ENCODE measurements at places on chromosomes 11 and 22.

DNA sequence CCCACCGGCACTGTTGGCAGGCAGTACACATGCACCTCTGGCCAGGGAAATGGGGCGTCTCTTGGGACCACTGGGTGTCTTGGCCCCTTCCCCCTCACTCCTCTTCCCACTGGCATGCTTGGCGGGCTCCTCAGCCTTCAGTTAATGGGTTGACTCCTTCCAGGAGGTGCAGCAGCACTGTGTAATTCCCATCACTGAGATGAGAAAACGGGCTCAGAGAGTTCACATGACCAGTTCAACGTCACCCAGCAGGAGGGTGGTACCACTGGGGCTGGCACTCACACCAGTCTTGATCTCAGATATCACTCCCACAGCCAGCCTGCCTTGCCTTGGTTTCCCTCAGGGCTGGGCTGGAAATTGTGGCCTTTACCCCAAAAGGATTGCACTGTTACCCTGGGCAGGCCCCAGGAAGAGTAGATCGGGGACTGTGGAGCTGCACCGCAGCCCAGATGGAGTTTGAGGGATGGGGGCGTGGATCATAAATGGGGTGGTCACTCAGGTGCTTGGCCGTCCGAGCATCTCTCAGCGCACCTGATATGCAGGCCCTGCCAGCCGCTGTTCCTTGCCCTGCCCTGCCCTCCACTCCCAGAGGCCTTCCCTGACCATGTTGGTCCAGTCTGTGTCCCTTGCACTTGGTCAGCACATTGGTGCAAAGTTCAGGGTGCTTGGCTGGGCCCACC, 16.9 kb downstream of the CAPN5 start:
- peak overlapping the region; percentile 98 for H3K27ac ChIP-seq
- DNase-seq, result peak; percentile 7
- H3K4me3 ChIP-seq, result no peak overlapping the region

GRCh38 chr22:39946126-39946502, 14.1 kb upstream of the TMA7B start:
- H3K4me1 ChIP-seq, result peaks cover 90% of the 10 kb centered on the region
- peaks cover 62% of the 10 kb centered on the region for H3K36me3 ChIP-seq
- H3K27ac ChIP-seq, result no peak overlapping the region

DNA sequence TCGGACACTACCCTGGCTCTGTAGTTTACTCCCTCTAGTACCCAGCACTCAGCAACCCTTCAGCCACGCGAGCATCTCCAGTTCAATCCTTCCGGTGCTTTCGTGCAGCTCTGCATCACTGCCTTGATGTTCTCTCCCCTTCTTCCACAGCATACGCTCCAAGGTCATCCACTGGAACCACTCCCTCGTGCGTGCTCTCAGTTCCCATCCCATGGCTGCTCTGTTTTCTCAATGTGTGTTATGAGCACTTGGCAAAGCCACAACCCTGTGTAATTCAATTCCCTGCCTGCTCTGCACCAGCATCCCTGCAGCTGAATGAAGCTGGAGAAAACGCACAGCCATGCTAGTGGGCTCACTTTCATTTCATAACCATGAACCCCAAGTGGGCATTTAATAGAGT, 38.5 kb upstream of the NFRKB start:
- DNase-seq, result no peak
- no peak overlapping the region for H3K27ac ChIP-seq
- H3K4me3 ChIP-seq, result no peak overlapping the region
- H3K36me3 ChIP-seq, result peaks cover 17% of the 10 kb centered on the region

GRCh38 chr22:24687322-24687721, 84.3 kb downstream of the GGT1 start:
- no peak overlapping the region for H3K4me3 ChIP-seq
- no peak for DNase-seq

GRCh38 chr11:65356394-65356972, 1.9 kb downstream of the TIGD3 start:
- H3K36me3 ChIP-seq, result peaks cover 11% of the 10 kb centered on the region
- peaks cover 32% of the 10 kb centered on the region for H3K27me3 ChIP-seq
- DNase-seq, result no peak
- no peak overlapping the region for H3K27ac ChIP-seq
- H3K4me3 ChIP-seq, result peak overlapping the region; percentile 36
- H3K4me1 ChIP-seq, result peaks cover 15% of the 10 kb centered on the region

DNA sequence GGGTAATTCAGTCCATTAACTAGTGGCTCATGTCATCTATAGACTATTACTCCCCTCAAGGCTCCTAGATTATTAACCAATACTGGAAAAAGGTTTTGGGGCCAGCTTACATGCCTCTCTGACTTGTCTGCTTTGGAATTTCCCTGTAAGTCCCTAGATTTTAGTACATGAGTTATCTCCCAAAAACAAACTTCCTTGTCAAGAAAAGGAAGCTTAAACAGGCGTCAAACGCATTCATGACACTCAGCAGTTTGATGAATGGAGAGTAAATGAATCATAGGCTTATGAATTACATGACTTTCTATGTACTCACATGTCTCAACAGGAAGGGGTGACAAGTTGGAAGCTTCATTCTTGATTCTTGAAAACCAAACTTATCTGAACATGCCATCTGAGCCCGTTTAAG, 70.8 kb downstream of the BLID start:
- H3K27ac ChIP-seq, result no peak overlapping the region
- no peak for DNase-seq
- H3K27me3 ChIP-seq, result no peaks in the 10 kb centered on the region
- no peaks in the 10 kb centered on the region for H3K36me3 ChIP-seq
- H3K4me1 ChIP-seq, result no peaks in the 10 kb centered on the region

DNA sequence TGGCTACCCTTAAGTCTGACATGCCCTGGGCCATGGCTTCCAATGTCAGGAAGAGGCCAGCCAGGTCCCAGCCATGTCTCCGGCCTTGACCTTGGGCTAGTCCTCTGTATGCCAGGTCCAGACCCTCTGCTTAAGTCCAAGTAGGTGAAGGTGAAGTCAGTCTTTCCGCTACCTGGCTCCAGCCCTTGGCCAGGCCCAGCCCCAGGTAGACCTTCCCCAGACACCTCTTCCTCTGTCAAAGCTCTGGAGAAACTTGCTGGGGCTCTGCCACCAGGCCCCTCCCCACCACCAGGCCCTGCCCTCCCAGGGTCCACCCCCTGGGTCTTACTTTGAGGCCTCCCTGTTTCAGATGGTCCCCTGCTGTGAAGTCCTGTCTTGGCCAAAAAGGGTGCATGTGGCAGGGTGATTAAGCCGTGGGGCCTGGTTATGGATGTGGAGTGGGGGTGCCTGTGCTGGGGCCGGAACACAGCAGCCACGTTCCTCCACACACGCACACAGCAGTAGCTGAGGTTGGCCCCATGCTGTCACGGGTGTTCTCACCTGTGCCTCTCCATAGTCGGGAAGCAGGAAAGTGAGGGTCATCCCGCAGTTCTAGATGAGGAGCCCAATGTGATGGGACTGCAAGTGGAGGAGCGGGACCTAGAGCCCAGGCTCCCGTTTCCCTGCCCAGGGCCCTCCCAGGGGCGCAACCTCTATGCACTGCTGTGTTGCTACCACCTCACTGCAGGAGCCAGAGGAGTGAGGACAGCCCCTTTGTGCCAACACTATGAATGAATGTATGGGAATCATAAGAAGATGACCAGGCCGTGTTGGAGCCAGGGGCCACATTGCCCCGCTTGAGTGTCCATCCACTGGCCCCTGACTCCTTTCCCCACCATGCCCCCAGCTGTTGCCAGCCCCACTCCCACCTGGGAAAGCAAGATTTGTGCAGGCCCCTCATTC, 72.2 kb downstream of the LINC01488 start:
- no peak overlapping the region for H3K4me3 ChIP-seq
- no peak overlapping the region for H3K27ac ChIP-seq
- DNase-seq, result no peak
- peaks cover 29% of the 10 kb centered on the region for H3K27me3 ChIP-seq
- peaks cover 8% of the 10 kb centered on the region for H3K4me1 ChIP-seq

GRCh38 chr11:43278193-43278956, 33.4 kb upstream of the API5 start:
- H3K27me3 ChIP-seq, result peaks cover 5% of the 10 kb centered on the region
- H3K4me3 ChIP-seq, result no peak overlapping the region

DNA sequence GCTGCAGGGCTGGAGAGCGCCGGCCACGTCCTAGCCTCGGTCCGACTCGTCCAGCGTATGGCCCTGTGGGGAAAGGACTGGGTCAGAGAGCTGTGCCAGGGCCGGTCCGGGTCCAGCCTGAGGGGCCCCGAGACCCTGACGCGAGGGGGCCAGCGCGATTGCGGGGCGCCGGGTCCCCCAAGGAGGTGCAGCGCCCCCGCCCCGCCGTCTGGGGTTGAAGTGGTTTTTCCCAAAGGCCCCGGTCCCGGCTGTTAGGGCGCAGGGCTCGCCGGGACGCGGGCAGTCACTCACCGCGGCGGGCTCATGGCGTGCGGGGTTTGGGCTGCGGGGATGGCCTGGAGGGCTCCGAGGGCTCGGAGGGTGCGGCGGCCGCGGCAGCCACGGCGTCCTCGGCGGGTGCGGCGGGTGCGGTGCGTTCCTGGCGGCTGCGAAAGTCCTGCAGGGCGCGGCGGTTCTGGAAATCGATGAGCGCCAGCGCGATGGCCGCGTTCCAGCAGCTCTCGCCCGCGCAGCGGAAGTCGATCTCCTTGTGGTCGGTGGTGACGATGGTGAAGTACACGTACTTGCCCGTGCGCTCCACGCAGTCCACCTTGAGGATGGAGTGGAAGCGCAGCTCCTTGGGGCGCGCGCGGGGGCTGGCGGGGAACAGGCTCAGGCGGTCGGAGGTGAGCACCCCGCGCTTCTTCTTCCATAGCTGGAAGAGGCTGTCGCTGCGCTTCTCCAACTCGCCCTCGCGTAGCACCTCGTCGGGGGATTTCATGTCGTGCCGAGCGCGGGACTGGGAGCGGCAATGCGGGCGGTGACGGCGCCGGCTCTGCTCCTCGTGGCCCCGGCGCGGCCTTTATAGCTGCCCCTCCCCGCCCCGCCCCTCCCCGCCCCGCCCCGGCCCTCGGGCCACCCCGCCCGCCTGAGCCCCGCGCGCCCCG, at the start of gene PHLDA2:
TSS of gene PHLDA2 (minus strand) at position 816 of the 926 bp plus-strand sequence. CDS start at position 760, 56 bp downstream.
- peaks cover 80% of the 10 kb centered on the region for H3K27me3 ChIP-seq
- peak within 1 kb of the TSS; percentile 71 for H3K4me3 ChIP-seq
- H3K27ac ChIP-seq, result no peak within 1 kb of the TSS
- peaks cover 38% of the 10 kb centered on the region for H3K4me1 ChIP-seq
- H3K36me3 ChIP-seq, result no peaks in the 10 kb centered on the region

DNA sequence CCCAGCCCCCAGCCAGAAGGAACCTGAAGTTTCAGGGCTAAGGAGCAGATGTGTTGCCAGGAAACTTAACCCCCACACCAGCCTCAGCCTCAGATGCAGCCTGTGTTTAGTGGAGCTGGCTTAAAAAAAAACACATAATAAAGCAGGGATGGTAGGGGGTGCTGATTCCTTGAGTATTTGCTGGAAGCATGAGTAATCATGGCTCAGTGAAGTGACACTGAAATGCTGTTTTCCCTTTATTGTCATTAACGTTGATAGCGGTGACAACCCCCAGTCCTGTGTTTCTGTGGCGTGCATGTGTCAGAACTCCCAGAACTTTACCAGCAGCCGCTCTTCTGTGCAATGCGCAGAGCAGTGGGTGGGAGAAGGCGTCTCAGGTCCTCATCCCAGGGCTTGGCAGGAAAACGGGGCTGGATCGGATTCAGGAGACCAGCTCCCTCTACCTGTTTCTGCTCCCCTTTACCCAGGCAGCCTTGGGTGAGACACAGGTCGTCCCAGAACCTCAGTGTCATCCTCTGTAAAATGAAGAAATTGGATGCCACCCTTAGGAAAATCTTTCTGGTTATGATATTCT, 1282.1 kb downstream of the TBC1D22A start:
- no peak for DNase-seq
- H3K4me3 ChIP-seq, result no peak overlapping the region
- no peak overlapping the region for H3K27ac ChIP-seq
- H3K36me3 ChIP-seq, result no peaks in the 10 kb centered on the region

GRCh38 chr11:64915376-64915887, 1.6 kb downstream of the ATG2A start:
- peak overlapping the region; percentile 99 for H3K27ac ChIP-seq
- no peak for DNase-seq
- peak overlapping the region; percentile 91 for H3K4me3 ChIP-seq
- no peaks in the 10 kb centered on the region for H3K27me3 ChIP-seq
- peaks cover 17% of the 10 kb centered on the region for H3K36me3 ChIP-seq

GRCh38 chr22:42078469-42079318, 806 bp upstream of the SMDT1 start:
- H3K36me3 ChIP-seq, result peaks cover 25% of the 10 kb centered on the region
- peak overlapping the region; percentile 94 for H3K4me3 ChIP-seq
- H3K27me3 ChIP-seq, result no peaks in the 10 kb centered on the region
- peak overlapping the region; percentile 92 for H3K27ac ChIP-seq
- DNase-seq, result no peak
- peaks cover 44% of the 10 kb centered on the region for H3K4me1 ChIP-seq

GRCh38 chr22:50694099-50694605, 21.5 kb downstream of the SHANK3 start:
- peaks cover 18% of the 10 kb centered on the region for H3K27me3 ChIP-seq
- no peak overlapping the region for H3K4me3 ChIP-seq
- no peak overlapping the region for H3K27ac ChIP-seq
- peaks cover 3% of the 10 kb centered on the region for H3K4me1 ChIP-seq
- peak; percentile 20 for DNase-seq

- no peak for DNase-seq
- no peaks in the 10 kb centered on the region for H3K36me3 ChIP-seq
- H3K27me3 ChIP-seq, result peaks cover 61% of the 10 kb centered on the region
- H3K4me1 ChIP-seq, result peaks cover 20% of the 10 kb centered on the region
- no peak within 1 kb of the TSS for H3K27ac ChIP-seq
- H3K4me3 ChIP-seq, result no peak within 1 kb of the TSS
These were observed at the start of gene INSC for GRCh38 chr11:15114501-15115475. TSS of gene INSC (plus strand) at chr11:15114923. CDS start at chr11:15149175, 34,252 bp downstream.

DNA sequence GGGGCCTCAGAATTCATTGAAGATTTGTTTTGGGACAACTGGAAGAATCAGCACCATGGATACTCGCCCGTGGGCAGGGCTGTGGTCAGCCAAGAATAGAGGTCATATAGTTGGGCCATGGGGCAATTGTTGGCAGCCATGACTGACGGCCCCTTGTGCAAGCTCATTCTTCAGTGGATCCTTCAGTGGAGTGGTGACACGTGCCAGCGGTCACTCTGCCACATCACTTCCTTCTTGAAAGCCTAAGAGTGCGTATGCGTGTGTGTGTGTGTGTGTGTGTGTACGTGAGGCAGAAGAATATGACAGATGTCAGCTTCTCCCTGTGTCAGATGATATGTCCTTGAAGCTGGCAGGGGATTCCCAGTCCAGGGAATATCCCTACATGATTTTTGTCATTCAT, 1.8 kb upstream of the IL18BP start:
- peaks cover 27% of the 10 kb centered on the region for H3K36me3 ChIP-seq
- no peaks in the 10 kb centered on the region for H3K27me3 ChIP-seq
- no peak overlapping the region for H3K4me3 ChIP-seq
- H3K4me1 ChIP-seq, result peaks cover 27% of the 10 kb centered on the region
- DNase-seq, result no peak

DNA sequence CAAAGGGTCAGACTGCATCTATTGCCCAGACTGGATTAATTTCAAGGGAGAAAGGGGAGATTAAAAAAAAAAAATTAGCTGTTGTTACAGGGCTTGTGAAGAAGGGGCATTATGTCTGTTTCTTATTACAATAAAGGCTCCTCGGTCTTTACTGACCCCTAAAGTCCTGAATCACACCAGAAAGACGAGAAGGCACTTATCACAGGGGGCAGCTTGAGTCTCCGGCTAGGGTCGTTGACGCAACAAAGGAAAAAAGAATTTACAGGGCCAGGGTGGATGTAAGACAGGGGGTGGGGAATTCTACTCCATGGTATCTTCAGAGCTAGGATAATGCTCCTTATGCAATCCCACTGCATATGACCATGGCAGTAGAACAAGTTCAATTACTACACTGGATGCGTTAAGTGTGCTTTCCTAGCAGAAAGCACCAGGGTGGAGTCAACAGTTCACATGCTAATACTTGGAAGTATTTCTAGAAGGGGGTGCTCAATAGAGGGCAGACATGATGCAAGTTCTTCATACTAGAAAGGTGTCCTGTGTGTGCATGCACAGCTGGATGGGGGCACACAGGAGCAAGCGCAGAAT, 16.5 kb downstream of the DDX17 start:
- H3K36me3 ChIP-seq, result peaks cover 75% of the 10 kb centered on the region
- peak overlapping the region; percentile 61 for H3K27ac ChIP-seq
- no peak for DNase-seq
- H3K27me3 ChIP-seq, result no peaks in the 10 kb centered on the region
- H3K4me3 ChIP-seq, result no peak overlapping the region

All from activated naive CD4-positive, alpha-beta T cell treated with anti-CD3 and anti-CD28 coated beads, Interleukin-2, amount 10 ng/mL, durations not matched to agents 7 days and 5 days (primary cell).